ENCODE measurements at places on chromosomes 5 and 9.

DNA sequence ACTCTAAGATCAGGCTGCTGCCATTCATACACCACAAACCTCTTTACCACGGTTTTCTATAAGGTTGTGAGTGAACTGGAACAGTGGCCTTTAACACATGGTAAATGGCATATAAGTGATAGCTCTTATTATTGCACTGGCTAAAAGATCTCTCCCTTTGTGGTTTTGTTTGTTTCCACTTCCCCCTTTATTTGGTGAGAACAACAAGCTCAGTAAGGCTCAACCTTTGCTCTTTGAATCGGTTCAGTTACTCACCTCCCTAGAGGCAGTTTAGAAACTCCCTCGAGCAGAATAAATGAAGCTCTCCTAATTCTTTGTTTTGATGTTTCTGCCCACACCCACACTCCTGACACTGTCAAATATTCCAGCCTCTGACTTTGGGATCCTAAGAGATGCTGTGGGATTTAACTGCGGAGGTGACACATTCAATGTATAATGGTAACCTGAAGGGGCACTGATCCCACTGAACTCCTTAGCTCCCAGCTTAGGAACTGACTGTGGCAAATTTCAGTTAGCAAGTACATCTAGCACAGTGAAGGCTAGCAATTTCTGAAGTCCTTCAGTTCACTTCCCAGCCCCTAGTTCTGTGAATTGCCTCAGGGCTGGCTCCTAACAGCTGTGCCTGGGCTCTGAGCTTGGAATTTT is 22.5 kb upstream of the RAD23B start:
- no peak for DNase-seq

DNA sequence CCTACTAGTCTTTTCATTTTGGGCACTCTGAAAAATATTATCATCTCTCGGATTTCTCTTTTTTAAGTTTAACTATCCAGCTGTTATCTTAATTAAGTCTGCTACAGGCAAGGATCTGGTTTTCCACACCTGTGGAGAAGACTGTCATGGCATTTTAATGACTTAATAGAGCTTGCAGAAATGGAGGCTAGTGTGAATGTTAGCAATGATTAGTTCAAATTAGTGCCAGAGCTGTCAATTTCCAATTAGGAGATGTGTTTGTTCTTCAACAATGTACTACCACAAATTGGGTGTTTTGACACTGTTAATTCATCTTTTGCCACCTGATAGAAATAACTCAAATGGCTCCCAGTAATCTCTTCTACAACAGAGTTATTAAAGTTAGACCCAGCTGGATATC is 2023.0 kb upstream of the CDH9 start:
- no peak for DNase-seq

DNA sequence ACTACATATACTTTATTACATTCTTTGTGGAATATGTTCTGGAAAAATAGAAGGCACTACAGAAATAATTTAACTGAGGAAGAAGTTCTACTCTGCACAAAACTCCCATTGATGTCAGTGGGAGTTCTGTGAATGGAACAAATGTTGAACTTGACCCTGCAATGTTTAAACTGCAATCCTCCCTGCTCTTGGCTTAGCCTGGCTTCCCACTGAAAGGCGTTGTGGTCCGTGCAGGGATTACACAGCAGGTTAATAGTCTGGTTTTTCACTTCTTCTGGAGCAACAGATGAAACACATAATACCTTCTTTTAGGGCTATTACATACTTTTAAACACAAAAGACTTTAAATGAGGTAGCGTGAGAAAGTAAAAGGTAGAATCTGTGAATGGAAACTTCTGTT is 12.9 kb upstream of the ERBIN start:
- no peak for DNase-seq

GRCh38 chr5:149387982-149388381 is 8.9 kb upstream of the IL17B start:
- DNase-seq: no peak

GRCh38 chr9:15693701-15694100 is 140.9 kb downstream of the CCDC171 start:
- no peak for DNase-seq

DNA sequence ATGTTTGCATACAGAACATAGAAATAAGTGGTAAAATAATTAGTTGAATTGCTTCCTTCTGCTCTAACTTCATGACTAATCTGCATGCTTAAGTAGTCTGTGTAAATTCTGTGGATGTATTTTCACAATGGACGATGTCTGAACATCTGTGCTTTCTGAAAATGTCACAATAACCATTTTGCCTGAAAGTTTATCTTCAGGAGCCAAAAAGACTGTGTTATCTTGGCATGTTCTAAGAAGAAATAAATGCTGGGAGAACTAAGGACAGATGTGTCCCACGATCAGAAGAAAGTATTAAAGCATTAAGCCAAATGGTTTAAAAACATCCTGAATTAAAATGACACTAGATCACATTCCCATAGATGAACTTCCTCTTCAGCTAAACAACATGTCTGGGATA is 397.6 kb downstream of the SPOCK1 start:
- no peak for DNase-seq

DNA sequence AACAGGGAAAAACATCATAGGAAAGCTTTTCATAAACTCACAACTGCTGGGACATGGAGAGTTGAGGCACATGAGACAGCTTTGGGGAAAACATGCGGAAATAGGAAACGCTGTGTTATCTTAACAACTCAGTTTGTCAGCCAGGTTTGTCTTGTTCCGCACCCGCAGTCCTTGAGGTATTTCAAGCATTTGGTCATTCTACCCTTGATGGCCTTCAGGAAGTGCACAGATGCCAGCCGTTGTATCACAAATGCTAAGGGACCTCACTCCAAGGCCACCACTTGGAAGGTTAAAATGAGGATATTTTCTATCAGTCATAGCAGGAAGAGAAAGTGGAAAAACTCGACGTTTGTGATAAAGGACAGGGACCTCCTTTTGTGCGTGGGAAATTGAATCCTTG is 83.8 kb downstream of the TRIO start:
- DNase-seq: no peak

- no peak for DNase-seq
These were observed 60.8 kb downstream of the TTLL11 start for GRCh38 chr9:122032346-122032745.

DNA sequence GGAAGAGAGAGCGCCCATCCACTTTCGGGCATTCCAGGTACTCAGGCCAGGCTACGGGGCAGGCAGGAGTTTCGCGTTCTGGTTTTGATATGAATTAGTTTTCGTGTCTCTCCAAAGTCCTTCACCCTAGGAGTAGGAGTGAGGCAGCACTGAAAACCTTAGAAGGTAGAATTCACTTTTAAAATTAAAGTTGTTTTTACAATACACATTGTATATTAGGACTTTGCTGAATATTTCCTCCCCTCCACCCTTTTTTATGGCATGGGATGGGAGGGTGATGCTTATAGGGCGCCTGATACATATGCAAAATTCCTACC is 747 bp downstream of the ITGA1 start:
- no peak for DNase-seq

GRCh38 chr5:10468256-10468655 is 26.6 kb downstream of the ROPN1L start:
- no peak for DNase-seq

- peak; percentile 23 for DNase-seq
These were observed 56.3 kb downstream of the USP20 start for GRCh38 chr9:129891569-129891968.

- no peak for DNase-seq
These were observed 73.5 kb downstream of the ZNF618 start for GRCh38 chr9:113949571-113950078.

DNA sequence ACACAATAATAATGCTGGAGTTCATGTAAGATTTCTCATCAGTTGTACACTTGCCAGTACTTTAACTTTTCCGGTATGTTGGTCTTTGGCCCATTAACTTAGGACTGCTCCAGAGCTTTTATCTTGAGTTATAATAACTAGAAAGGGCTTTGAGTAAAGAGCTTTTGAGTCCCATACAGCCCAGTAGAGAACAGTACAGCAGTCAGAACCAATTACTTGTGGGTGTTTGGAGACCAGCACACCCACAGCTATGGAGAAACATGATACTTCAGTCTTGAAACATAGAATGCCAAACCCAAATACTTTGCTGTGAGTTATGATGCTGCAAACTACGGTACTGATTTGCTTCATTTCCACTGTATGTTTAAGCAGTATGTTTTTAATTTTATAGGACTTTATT is 374.3 kb downstream of the CCDC171 start:
- no peak for DNase-seq

DNA sequence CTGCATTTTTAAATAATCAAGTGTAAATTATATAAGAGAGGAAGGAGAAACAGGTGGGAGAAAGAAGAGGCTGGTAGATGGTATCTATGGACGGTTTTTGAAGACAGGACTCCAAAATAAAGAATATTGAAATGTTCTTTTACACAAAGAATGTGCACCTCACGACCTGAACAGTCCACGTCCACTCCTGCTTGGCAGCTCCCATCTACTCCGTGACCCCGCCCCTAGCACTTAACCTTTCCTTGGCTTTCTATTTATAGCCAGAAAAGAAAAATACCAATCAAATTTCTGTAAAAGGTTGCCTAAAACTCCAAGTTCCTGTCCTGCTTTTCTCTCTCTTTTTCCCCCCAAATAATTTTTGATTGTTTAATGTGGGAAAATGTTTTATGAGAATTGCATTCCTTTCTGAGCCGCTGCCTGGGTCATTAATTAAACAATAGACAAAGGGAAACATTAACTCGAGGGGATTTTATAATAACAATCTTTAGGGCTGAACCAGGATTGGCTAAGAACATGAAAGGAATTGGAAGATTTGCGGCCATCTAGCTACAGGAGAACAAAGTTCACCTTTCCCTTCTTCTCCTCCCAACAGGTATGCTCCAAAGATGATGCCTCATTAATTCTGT is 173.6 kb upstream of the MAP3K1 start:
- DNase-seq: no peak

GRCh38 chr9:93255994-93256877 is 72.3 kb downstream of the WNK2 start:
- no peak for DNase-seq

DNA sequence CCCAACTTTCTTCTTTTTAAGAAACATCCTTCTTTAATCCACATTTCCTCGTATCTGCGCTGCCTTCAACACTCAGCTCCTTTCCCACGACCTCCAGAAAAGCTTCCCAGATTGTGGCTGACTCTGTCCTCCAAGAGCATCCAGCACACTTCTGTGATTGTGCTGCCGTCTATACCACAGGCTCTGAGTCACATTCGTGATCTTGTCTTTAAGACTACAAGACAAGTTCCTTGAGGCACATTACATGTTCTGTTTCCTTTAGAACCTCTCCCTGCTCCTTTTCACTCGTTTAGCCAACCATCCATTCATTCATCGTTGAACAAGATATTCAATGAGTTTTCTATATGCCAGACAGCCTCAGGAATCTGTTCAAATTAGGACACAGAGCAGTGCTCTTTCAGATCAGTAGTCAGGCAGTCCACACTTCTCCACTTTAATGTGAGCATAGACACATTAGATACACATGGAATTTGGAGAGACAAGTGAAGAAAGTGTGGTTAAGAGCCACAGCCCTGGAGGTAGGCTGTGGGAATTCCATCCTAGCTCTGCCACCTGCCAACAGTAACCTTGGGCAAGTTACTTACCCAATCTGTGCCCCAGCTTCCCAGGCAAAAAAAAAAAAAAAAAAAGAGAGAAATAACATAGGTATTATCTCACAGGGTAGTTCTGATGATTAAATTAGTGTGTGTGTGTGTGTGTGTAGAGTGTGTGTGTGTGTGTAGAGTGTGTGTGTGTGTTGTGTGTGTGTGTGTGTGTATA is 18.9 kb downstream of the WHRN start:
- no peak for DNase-seq

GRCh38 chr9:92035146-92035545 is 80.1 kb downstream of the SPTLC1 start:
- DNase-seq: no peak

- DNase-seq: no peak
These were observed 46.2 kb downstream of the TSPAN17 start for GRCh38 chr5:176693477-176693851.

- DNase-seq: no peak
These were observed 75.1 kb upstream of the SLC25A51 start for GRCh38 chr9:37978983-37979382.

DNA sequence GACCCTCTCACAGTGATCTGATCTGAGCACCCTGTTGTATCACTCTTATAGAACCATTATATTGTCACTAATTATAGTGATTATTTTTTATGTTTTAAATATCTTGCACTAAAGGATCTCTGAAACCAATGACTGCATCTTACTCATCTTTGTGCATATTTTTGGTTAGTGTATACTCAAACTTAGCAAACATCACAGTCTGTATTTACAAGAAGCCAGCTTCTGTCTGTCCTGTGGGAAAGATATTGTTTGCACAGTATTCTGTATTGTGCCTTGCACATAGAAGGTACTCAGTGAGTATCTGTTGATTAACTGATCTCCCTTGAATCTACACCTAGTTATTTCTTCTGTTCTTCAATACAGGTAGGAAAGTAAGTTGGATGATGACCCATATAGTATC is 131.5 kb downstream of the PAM start:
- no peak for DNase-seq

DNA sequence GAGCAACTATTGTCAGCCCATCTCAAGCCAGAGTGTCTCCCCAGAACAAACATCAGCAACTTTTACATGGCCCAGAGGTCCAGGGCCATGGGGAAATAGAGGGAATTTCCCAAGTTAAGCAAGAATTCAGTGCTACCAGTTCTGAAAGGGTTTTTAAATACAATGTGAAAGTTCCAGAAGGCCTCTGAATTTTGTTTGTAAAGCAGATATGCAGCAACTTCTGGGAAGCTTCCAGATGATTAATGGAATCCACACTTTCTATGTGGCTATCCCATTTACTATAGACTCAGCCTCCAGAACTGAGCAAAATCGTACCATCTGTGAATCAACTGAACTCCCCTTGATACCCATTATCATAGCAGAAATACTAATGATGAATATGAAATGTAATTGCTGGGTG is 93.8 kb downstream of the FEM1C start:
- DNase-seq: no peak

DNA sequence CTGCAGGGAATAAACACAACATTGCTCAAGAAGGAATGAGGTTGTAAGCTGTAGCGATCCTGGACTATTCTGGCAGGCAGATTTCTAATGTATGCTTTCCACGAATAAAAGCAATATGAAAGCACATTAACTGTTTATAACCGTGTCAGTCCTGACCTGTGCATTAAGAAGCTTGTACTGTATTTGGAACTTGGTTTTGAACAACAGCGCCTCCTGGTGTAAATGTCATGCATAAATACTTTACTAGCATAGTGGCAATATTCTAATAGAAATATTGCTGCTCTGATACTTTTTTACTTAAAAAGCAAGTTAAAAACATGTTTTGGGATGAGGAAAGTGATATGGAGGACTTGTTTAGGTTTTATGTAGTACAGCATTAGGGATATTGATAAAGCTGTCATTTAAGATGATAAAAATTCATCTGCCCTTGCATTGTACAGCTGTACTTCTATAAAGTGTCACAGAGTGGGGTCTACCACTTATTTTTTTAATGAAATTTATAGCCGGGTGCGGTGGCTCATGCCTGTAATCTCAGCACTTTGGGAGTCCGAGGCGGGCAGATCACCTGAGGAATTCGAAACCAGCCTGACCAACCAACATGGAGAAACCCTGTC is 70.7 kb upstream of the GNE start:
- DNase-seq: peak; percentile 62
